Stimulated activated CD8-positive, alpha-beta memory T cell treated with anti-CD3 and anti-CD28 coated beads, Interleukin-7, amount 100 ng/mL, for 1 hour (primary cell): ENCODE measurements at places on chromosomes 5 and 9.

GRCh38 chr5:38639377-38640358 is 83.2 kb upstream of the LIFR start:
- no peak for DNase-seq

DNA sequence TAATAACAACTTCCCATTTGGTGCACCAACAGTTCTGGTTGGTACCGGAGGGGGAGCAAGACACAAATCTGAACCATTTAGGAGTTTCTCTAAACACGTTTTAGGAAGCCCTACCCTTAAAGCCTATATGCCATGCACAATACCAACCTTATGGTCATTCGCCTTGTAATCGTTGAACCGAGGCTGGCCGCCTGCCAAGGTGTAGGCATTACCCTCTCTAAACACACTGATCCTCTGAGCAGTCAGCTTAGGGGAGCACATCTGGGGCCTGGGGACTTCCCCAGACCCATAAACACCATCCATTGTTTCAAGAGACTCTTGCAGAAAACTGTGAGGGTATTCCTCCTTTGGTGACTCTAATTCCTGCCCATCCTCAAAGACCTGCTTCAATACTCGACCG is 328 bp downstream of the GRXCR2 start:
- DNase-seq: no peak

DNA sequence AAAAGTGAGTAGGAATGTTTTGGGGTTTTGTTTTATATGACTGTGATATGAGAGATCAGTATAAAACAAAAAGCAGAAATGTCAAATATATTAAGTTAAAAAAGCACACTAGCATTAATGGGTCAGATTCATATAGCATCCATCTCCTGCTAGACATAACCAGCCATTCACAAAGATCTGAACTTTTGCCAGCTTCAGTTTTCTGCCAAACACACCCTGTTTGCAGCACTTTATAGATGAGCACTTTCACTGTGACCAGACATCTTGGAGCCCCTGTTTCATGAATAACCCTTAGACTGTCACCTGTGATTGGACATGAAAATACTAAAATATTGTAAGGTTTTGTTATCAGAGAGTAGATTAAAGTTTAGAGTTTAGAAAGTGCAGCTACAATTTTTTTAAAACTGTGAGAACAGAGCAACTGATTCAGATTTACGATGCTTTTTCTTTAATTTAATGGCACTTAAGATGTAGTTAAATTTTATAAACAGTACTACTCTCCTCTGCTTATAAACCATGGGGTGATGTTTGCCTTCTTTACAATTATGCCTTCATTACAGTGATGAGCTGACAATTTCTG is 142.6 kb downstream of the KCTD16 start:
- DNase-seq: no peak

GRCh38 chr9:101443364-101443771 is 7.8 kb upstream of the ALDOB start:
- no peak for DNase-seq

- no peak for DNase-seq
These were observed 3.4 kb downstream of the PBX3 start for GRCh38 chr9:125750627-125751011.

- no peak for DNase-seq
These were observed 20.3 kb downstream of the WHRN start for GRCh38 chr9:114484854-114485443.

DNA sequence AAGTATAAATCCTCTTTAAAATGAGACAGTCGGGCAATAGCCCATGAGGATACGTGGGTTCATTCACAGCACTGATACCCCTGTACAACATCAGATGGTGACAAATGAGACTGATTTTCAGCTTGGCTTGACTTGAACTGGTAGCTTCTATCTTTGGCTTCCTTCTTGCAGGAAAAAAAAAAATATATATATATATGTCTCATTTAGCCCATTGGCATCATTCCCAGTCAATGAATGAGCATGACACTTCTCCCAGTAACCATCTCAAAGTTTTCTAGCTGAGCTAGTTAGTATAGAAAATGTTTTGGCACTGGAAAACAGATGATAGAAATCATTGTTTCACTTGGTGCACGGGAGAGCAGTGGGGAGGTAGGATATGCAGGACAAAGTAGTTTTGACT is 222.5 kb upstream of the TAS2R1 start:
- no peak for DNase-seq

- DNase-seq: no peak
These were observed 159.6 kb downstream of the TMEM167A start for GRCh38 chr5:82917584-82917983.

DNA sequence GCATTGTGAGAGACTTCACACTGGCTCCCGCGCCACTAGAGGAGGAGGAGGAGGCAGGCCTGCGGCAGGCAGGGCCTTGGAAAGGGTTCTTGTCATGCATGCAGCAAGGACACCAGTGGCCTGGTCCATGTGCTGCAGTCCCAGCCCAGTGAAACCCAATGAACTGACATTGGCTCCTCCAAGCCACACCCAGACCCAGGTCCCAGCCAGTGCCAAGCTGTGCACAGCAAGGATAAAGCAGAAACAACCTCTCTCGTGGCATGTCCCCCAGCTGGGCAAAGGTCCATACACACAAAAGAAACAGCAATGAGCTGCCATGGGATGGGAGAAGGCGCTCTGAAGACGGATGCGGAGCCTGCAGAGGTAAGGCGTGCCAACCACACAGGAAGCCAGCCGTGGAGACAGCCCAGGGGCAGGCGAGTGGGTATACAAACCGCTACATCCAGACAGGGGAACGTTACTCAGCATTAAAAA is 89.2 kb downstream of the SEMA4D start:
- peak; percentile 42 for DNase-seq

GRCh38 chr9:15735083-15735857 is 182.4 kb downstream of the CCDC171 start:
- no peak for DNase-seq

- no peak for DNase-seq
These were observed 83.9 kb downstream of the PAPPA start for GRCh38 chr9:116237456-116237855.

- DNase-seq: no peak
These were observed 50.2 kb downstream of the CSNK1A1 start for GRCh38 chr5:149500922-149501582.

DNA sequence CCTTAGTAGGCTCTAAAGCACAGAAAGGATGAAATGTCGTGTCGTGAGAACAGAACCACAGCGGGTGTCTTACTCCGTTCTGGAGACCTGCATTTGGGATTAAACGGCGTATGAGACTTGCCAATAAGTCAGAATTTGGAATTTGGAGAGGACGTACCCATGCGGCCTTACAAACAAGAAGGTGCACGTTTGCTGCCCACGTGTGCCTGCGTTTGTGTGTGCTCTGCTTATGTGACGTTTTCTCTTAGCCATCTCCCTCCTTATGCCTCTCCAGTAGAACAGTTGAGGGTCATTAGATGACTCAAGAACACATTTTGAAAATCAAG is 171.6 kb upstream of the OTULINL start:
- no peak for DNase-seq

DNA sequence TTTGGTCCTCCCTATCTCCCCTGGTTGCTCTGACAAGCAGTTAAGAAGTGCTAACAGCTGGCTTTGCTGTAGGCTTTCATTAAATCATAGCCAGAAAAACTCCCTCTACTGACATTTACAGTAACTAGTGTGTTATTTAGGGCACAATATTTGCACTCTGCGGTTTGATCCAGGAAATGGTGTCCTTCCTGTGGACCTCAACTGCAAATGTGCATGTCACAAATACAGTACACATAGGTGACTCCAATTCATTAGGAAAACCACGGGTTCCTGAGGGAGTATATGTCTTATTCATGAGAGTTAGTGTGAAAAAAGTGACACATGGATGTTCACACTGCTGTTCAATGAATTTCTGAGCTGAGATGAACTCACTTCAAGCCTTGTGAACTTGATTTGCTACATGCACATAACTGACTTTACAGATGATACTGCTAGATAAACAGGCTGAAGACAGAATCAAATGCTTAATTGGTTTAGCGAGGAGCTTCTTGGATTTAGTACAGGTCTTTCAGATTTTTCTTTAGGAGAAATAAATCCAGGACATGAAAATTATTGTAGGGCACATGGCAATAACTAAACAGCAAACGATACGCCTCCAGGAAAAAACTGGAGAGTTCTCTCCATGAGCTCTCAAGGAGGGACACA is 281.5 kb downstream of the EFNA5 start:
- DNase-seq: no peak

DNA sequence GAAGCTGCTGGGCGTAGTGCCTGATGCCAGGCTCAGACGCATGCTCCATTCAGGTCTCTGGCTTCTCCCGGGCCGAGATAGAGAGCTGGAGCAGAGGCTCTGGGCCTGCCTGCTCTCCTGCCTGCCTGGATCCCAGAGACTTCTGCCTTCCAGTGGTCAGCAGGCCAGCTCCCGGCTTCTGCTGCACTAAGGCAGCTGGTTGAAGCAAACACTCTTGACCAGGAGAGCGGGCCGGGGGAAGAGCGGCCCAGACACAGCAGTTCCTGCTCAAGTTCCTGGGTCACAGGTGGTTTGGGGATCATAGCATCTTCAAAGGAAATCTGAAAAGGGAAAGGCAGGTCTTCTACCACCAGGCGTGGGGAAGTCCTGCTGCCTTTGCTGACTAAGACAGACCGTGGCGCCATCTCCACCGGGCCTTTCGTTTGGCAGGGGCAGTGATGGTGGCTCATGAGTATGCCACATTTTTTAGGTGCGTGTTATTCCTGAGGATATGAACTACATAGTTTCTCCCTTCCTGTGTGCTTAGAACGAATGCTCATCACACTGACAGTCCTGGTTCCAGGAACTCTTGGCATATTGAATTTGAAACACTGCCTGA is 31.1 kb downstream of the AK8 start:
- no peak for DNase-seq

DNA sequence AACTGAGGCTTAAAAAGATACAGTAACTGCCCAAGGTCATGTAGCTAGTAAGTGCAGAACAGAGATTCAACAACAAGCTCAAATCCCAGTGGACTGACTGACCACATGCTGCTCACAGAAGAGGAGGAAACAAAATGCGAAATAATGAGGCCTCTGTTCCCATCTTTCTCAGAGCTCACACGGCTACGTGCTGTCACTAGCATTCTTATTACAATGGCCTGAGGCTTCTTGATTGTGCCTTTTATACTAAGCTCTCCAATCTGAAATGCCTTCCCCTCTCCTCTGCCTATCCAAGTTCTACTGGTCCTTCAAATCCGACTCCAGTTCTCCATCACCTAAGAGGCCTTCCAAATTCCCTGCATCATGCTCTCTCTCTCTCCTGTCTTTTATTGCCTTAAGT is 26.0 kb downstream of the SGTB start:
- DNase-seq: no peak

DNA sequence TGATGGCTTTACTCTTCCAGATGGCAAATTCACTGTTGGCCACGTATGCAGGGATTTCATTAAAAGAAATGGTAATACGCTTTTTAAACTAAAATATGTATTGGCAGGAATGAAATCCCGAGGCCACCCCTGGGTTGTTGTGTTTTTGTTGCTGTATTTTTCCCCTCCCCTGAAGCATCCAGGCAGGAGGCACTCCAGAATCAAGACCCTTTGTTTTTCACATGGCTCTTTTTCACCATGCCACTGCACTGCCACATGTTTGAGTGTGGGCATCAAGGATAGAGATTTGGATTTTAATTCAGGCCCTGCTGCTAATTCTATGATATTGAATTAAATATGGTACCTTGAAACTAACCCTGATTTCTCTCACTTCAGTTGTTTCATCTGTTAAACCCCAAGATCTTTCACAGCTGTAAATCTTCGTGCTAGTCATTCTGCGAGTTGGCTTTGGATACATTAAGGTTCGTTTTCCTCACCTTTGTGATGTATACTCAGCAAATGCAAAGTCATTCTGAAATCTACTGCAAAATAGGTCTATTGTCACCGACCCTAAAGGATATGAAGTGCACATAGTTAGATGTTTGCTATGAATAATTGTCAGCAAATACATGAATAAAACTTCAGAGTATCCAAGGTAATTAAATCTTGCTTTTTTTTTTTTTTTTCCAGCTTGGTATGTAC is 533.4 kb downstream of the PTPRD start:
- no peak for DNase-seq

GRCh38 chr5:129172580-129172979 is 78.0 kb downstream of the ISOC1 start:
- DNase-seq: no peak

GRCh38 chr9:86246752-86247161 is 12.7 kb downstream of the C9orf153 start:
- DNase-seq: no peak

DNA sequence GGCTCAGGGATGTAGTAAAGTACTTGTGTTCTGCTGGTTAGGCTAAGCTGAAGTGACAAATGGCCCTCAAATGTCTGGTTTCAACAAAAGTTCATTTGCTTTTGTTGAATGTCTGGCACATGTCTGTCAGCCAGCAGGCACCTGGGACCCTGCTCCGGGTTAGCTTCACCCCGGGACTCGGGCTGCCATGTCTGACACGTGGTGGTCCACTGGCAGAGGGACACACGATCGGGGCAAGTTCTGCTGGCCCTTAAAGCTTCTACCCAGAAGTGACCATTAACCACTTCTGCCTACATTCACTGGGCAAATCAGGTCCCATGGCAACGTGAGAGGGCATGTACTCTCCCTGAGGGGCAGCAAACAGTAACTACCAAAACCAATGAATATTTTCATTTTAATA is 23.8 kb downstream of the POLR1E start:
- DNase-seq: no peak

DNA sequence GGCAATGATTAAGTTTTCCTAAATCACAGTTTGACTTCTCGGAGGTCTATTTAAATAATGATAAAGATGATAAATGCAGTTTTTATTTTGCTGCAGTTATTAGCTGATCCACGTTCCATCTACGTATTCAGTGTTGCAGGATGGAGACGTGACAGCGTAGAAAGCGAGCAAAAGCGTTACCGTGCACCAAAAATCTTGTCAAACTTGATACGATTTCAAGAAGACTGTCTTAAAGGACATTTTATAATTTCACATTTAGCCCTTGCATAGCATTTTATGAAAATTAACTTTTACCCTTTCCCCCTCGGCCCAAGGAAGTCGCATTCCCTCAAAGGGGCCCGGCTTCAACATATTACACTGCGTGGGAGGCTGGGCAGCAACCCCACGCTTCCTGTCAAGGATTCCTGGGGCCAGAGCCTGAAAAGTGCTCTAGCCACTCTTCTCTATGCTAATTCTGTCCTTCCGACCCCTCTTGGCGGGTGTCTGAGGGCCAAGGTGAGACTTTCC is 7.1 kb upstream of the PURA start:
- DNase-seq: no peak

DNA sequence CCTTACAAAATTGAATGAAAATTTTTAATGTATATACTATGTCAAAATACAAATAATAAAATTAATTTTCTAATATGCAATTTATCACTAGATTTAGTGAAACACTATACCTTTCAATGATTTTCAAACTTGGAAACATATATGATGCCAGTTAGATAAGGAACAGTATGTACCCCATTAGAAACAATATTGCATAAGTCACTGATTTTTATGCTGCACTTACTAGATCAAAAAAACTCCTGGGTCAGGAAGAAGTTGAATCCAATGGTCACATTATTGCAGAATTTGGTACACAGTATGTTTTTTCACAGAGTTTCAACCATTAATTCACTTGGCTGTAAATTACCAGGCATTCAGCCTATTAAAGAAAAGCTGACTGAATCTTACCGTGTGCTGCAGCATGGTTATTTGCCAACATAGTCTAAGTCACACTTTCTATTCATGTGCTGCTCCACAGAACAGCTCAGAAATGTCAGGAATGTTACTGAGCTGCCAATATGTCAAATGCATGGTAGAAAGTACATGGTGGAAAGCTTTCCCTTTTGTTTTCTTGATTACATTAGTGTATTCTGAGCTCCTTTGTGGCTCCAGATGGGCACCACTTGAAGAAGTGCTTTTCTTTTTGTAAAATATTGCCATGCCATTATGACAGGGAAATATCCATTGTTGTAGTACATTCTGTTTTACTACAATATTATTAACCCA is 9.9 kb upstream of the PRR16 start:
- no peak for DNase-seq
